HuH-7.5 (cell line): ENCODE measurements at places on chromosomes 12 and 14.

DNA sequence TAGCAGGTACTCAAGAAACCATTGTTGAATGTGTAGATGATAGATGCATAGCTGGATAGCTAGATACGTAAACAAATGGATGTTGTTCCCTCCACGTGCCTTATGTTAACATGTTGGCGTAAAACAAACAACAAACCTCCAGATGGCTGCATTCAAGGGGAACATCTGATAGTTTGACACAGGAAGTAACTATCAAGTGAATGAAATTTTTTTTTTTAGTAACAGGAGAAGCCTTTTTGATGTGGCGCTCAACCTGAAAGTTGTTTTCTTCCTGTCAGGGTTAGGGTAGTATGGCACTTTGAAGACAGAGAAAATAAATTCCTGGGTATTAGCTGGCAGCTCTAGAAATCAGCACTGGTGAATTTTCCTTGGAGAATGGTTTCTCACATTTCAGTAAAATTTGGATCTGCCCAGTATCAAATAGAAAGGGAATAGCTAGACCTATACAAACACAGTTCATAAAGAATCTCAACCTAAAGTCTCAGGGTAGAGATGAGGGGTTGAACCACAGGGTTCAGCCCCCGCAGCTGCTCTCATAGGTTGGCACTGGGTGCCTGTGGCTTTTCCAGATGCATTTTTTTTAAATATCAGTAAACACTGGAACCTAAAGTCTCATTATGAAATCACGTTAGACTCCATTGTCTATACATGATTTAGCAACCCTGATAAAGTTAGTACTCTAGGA lies 18.8 kb upstream of the RAP1B start:
- DNase-seq = no peak

DNA sequence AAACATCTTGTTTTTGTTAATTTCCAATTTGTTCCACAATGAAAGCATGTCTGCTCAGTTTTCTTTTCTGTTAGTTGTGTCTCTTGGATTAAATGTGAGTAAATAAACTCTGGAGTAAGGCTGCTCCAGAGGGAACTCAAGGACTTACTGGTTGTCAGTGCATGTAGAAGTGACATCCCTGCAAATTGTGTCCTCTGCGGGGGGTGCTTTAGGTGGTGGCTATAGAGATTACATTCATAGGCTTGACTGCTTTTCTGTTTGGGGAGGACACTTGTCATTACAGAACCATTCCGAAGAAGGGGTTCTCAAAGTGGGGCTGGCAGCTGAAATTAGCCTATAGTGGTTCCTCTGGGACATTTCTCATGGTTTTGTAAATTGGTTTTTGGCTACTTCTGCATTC lies 8.8 kb downstream of the TMTC2 start:
- no peak for DNase-seq

GRCh38 chr12:91551927-91552326 lies 369.3 kb upstream of the DCN start:
- no peak for DNase-seq

GRCh38 chr12:48934312-48934706 lies 9.0 kb upstream of the FKBP11 start:
- DNase-seq = peak; percentile 40

GRCh38 chr12:75288860-75289259 lies 41.3 kb downstream of the CAPS2 start:
- DNase-seq = no peak

DNA sequence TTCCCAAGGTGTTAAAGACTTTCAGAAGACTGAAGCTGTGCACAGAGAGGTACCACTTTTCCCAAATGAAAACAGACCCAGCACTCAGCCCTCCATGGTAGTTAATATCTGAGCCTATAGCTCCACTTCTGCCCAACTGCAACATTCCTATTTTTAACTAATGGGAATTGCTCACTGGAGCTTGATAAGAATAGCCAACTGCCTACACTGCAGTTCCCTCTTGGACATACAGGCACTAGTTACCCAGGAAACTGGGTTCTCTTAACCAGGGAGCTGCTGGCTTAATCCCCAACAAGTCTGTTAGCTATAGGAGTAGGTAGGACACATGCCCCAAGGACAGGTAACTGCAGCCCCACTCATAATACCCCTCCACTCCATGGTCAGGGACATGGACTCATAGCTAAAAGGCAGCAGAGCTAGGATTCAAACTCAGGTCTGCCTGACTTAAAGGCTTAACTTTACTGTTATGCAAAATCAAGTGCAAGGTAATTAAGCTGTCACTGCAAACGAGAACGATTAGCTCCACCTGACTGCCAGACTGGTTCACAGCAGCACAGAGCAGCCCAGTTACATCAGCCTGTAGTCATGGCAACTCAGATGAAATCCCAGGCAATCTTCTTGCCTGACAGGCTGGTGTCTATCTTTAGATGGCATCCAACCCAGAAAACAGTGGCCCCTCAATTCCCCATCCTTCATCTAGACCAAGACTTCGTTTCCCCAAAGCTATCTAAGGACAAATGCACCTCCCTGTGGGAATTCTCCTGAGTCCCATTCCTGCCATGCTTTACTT lies 77.1 kb upstream of the ACTN1 start:
- no peak for DNase-seq

DNA sequence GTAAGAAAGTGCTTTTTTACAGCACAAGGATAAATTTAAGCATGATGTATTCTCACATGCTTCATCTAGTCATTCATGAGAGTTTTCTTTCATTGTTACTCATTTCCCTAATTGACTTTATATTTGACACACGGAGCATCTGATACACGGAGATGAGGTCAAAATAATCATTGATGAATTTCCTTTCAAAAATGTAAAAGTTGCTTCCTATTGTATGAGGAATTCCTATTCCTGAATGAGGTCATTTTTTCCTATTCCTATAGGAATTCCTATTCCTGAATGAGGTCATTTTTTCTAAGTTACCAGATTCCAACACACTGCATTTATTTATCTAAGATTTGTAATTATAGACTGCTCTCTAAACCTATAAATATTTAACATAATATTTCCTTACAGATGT lies 316.7 kb upstream of the KITLG start:
- DNase-seq = no peak

DNA sequence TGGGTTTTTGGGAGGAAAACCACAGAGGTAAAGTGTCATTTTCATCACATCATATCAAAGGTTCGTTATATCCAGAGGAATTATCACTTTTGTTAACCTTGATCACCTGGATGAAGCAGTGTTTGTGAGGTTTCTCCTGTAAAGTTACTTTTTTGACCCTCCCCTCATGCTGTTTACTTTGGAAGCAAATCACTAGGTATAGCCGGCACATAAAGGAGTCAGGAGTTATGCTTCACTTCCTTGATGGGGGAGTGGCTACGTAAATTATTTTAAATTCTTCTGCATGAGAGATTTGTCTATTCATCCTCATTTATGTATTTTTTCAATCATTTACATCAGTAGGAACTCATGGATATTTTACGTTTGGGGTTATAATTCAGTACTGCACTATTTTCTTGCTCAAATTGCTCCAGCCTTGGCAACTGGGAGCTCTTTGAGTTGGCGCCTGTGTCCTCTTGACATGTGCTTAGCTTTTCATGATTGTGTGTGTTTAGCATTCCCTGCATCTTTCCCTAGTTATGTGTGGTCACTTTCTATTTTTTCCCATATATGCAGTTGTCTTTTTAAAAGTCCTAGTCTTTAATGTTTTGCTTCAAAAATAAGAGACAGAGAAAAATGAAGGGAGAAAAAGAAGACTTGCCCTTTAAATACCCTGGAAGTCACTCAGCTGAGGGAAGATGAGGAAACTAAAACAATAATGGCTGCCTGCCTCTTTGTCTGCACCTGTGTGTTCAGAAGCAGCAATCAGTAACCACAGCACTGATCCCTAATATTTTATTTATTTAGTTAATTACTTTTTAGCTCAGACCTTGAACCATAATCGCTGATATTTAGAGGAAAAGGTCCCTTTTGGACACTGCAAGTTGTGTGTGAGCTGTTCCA lies 62.1 kb downstream of the ZNF641 start:
- DNase-seq = no peak

DNA sequence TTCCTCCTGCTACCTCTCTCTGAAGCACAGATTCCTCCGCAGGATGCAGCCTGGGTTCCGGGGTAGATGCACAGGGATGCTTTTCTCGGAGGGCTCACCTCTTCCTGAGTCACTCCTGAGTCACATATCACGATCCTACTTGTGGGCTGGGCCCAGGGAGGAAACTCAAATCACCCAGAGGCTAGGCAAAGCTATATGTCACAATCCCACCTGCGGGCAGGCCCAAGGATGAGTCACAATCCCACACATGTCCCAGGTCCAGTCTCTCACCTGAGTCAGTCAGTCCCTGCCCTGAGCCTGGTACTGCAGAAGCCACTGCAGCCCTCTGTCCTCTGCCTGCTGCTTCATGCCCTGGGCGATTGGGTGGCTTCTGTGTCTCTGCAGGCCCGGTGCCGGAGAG lies 149.0 kb upstream of the GSC start:
- DNase-seq = no peak

DNA sequence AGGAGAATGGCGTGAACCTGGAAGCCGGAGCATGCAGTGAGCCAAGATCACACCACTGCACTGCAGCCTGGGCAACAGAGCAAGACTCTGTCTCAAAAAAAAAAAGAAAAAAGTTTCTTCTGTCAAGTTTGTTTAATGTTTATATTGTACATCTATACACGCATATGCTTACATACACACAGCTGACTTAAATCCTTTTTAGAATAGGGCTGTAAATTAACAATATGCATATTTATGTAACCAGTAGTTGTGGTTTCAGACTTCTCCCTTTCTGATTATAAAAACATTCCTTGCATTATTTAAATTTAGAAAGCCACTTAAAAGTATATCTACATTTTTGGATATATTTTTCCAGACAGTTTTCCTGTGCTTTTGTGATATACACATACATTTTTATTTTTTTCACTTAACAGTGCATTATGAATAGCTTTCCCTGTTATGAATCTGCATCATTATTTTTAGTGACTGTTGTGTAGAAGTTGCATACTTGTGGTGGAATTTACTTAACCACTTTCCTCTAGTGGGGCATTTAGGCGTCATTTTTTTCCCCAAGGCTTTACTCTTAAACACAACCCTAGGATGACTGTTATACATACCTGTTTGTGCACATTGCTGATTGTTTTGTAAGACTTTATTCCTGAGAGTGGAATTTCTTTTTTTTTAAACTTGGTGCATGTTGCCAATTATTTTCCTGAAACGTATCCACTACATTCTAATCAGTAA lies 29.4 kb downstream of the POLR3B start:
- DNase-seq = no peak

- no peak for DNase-seq
Observed at GRCh38 chr12:111937429-111937828, 75.5 kb downstream of the TMEM116 start.

- no peak for DNase-seq
Observed at GRCh38 chr14:61750708-61751474, 11.3 kb upstream of the SNAPC1 start.

DNA sequence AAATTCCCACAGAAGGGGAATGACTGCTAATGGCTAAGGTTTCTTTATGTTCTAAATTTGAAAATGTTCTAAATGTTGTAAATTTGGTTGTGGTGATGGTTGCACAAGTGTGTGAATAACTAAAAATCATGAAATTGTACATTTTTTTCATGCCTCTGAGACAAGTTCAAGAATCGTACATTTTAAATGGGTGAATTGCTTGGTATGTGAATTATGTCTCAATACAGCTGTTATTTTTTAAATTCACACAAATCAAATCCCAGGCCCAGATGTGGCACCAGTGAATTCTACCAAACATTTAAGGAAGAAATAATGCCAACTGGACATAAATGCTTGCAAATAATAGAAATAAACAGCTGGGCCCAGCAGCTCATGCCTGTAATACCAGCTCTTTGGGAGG lies 28.6 kb upstream of the RND1 start:
- DNase-seq = no peak

DNA sequence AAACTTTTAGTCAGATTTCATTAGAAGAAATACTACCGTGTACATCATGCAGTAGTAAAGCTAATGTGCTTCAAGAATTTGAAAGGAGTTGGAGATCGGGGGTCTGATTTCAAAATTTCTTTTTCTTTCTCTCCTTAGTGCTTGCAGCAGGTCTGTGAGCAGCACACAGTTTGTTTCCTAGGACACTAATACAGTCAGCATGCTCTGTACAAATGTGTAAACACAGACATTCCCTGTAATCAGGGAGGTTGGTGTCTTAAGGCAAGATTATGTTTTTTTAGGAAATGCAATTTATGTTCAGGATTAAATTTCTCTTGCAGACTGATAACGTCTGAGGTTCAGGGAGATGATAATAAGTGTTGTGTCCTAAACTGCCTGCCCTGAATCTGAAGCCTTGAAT lies 142.7 kb downstream of the ALX1 start:
- DNase-seq = no peak

DNA sequence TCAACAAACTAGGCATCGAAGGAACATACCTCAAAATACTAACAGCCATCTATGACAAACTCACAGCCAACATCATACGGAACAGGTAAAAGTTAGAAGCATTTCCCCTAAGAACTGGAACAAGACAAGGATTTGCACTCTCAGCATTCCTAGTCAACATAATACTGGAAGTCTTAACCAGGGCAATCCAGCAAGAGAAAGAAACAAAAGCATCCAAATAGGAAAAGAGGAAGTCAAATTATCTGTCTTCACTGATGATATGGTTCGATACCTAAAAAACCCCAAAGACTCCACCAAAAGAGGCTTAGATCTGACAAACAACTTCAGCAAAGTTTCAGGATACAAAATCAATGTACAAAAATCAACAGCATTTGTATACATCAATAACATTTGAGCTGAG lies 32.5 kb downstream of the CCDC38 start:
- no peak for DNase-seq

GRCh38 chr12:131196220-131196619 lies 242.5 kb downstream of the ADGRD1 start:
- no peak for DNase-seq

DNA sequence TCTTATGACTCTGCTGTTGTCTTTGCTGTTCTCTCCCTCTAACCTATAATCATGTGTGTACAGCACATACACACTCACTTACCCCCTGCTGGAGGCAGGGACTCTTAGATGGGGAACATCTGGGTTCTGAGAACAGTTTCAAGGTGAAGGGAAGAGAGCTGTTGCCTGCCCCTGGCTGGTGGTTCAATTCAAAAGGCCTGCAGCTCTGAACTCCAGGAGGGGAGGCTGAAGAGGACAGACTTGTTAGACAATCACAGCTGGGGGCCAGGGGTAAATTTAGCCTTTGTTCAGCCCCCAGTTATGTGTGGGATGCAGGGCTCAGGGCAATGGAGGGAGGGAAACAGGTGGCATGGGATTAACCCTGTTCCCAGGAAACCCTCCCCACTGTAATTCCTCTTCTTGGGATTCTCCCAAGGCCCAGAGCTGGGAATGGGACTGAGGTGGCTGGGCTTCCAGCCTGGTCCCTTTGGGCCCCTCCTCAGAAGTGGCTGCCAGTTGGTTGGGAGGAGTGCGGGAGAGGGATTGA lies 1.9 kb downstream of the MYL6B start:
- DNase-seq = no peak

DNA sequence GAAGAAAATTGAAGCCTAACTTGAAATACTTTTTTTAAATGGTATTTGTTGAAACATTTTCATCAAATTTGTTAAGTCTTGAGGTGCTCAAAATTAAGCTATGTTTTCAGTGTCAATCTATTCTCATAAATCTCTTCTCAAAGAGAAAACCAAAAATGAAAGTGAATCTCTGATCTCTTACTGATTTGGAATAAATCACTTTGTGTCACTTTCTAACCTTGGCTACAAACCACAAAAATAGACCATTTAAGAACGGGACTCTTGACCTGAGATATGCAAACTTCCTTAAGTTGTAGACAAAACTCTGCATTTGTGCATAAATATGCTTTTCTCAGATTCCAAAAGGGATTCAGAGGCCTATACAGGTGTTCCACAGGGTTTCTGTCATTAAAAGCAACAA lies 192.9 kb downstream of the SEC23A start:
- DNase-seq = no peak
